H9 (cell line): ENCODE measurements at places on chromosomes 2 and 18.

GRCh38 chr2:26534098-26534864 lies 56.4 kb upstream of the OTOF start:
- DNase-seq: no peak

DNA sequence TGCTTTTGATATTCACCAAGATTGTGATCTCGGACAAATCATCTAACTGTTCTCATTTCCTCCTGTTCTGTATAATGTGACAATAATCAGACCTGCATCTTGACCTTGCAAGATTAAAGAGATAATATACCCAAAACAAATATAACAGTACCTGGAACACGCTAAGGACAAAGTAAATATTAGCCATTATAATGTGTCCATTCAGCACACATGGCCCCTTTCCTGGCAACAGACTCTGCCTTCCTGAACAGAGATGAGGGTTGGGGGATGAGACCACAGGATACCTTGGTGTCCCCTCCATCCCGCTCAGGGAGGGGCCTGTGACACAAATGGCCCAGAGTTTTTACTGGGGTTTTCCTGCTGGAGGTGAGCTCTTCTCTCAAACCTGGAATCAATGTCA lies 143.4 kb upstream of the SERPINE2 start:
- no peak for DNase-seq

GRCh38 chr2:37527361-37527760 lies 144.1 kb downstream of the CDC42EP3 start:
- no peak for DNase-seq

GRCh38 chr2:234490271-234491091 lies 6.4 kb downstream of the ARL4C start:
- DNase-seq: no peak

DNA sequence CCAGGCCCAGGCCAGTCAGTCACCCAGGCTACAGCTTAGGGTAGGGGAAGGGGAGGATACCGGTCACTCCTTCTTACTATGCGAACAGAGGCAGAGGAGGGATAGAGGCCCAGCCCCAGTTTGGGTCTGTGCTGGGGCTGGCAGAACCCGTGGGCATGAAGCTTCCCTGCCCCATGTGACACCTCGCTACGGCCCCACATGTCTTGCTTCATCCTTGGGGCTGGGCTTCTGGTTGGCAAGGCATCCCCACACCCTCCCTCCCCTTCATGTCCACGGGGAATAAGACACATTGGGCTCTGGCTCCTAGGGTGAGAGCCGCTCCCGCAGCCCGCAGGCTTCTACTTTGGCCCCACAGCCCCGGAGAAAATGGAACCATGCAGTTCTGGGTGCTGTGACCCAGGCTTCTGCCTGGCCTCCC lies 32.4 kb downstream of the HS1BP3 start:
- no peak for DNase-seq

GRCh38 chr2:33126958-33127357 lies 180.2 kb downstream of the LTBP1 start:
- no peak for DNase-seq

DNA sequence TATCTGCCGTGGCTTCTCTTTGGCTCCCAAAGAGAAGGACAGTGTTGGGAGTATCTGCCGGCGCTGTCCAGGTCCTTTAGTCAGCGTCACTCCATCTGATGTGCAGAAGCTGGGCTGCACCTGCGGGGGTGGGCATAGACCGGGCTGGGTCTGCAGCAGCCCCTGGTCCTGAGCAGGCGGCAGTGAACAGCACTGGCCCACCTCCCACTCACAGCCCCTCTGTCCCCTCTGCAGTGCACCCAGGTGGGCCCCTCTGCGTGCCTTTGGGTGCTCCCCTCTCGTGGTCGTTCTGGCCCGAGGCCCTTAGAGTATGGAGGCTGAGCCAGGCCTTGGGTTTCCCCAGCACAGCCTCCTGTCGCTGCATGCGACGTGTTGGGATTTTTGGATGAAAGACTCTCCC lies 95.7 kb downstream of the USP40 start:
- no peak for DNase-seq

DNA sequence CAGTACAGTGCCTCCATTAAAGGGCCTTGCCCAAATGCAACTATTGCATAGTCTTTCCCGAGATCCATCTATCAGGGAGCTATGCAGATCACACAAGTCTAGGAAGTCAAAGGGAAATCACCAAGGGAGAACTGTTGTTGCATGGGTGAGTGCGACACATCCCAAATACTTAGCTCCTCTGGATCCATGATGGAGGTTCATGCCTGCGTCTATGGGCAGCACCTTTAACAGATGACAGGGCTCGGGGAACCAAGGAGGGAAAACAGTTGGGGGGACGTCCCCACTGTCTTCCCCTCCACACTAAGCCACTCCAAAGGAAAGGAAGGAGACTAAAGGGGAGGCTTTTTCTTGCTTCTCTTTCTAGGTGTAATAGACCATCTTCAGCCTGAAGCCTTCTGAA lies 552.8 kb upstream of the PKDCC start:
- DNase-seq: no peak

- no peak for DNase-seq
These were observed 45.9 kb upstream of the SPOPL start for GRCh38 chr2:138455691-138456090.

GRCh38 chr2:113930448-113930847 lies 40.6 kb downstream of the ACTR3 start:
- DNase-seq: no peak

GRCh38 chr2:8514796-8515758 lies 166.8 kb upstream of the ID2 start:
- no peak for DNase-seq

GRCh38 chr18:59049721-59050660 lies 89.7 kb upstream of the SEC11C start:
- no peak for DNase-seq

DNA sequence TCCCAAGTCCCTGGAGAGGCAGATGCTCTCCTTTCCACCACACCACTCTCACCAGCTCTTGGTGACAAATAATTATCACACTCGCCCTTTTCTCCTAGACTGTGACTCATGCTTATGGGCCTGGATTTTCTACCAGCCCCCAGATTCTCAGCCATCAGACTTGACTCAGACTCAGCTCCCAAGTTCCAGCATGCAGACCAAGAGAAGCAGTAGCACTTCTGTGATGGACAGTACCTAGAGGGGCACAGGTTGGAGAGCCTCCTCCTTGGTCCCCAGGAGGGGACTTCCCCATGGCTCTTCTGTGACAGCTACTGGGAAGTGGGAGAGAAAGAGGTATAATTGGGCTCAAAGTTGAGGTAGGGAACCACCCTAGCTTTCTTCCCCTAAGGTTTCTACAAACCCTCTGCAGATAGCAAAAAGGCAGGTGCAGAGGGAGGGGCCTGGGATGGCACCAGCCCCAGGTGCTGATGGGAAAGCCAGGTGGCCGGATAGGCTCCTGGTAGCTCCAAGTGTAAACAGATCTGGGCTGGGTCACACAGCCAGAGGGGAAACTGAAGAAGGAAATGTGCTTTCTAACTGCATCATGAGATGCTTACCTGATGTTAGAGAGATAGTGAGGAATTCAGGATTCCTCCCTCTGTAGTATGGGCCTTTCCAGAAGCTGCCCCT lies 4.1 kb downstream of the TCF23 start:
- DNase-seq: no peak
